ENCODE measurements at places on chromosomes 3 and 15.

DNA sequence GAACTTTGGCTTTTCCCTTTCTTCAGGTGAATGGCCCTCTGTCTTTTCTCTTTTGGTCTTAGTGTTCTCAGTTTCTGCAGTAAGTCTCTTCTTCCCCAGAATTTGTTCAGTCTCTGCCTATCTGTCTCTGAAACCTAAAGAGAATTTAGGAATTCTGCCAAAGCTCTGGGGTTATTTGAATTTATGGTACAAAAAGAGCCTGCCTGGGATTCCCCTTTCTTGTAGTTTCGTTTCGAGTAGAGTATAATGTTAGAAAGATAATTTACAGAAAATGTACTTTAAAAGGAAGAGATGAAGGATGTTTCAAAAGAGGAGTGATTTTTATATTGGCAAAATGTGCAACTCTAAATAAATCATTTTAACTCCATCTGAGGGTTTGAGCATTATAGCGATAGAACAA, 247.4 kb upstream of the SATB1 start:
- no peak for DNase-seq

- DNase-seq, result no peak
Measured at GRCh38 chr15:86854176-86854575, 774.5 kb downstream of the AGBL1 start.

DNA sequence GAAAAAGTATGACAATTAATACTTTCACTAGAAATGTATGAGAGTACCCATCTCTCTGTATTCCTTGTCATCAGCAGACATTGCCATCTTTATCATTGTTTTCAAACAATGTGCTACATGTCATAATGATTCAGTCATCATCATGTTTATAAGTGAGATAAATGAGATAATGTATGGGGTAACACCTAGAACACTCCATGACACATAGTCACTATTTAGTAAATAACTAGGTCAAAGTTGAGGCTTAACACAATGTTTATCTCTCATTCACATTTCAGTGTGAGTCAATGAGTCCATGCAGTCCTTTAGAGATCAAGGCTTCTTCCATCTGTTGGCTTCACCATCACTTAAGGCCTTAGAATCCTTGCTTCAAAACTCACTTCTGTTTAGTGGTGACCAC, 70.0 kb downstream of the NLGN1 start:
- DNase-seq, result no peak

DNA sequence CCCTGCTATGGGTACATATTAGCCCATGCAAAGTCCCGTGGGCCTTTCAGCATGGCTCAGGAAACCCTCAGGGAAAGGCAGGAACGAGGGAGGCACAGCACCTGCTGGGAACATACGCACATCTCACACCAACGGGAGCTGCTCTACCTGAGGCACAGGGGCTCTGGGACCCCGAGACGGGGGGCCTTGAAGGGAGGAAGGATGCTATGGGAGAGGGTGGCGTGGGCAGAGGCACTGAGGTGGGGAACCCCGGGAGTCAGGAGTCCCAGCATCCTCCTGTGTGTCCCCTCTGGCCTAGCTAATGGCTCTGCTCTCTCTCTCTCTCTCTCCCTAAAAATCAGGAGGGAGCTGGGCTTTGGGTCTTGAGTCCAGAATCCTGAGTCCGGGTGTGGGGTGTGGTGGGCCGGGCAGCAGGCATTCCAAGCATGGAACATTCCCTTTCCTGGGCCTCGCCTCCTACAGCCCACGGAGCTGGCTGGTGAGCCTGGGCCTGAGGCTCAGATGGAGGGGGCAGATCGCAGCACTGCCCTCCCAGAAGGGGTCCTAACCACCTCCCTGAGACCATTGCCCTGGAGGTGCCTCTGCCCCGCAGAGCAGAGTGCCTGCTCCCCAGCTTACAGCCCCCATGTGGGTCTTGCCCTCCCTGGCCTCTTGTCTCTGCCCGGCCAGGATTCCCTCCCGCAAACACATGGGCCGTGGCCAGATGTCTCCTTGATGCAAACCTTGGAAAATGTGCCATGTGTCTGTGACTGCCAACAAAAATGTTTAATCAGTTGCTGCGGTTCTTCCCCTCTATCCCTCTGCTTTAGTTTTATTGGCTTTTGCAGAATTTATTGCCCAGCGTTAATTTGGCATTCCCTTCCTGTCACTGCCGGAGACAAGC, 101.6 kb downstream of the TMEM266 start:
- no peak for DNase-seq

- DNase-seq, result no peak
Measured at GRCh38 chr3:188147782-188148181, 6.2 kb upstream of the LPP start.

- DNase-seq, result peak; percentile 74
Measured at GRCh38 chr15:93451265-93451664, 362.3 kb upstream of the RGMA start.

DNA sequence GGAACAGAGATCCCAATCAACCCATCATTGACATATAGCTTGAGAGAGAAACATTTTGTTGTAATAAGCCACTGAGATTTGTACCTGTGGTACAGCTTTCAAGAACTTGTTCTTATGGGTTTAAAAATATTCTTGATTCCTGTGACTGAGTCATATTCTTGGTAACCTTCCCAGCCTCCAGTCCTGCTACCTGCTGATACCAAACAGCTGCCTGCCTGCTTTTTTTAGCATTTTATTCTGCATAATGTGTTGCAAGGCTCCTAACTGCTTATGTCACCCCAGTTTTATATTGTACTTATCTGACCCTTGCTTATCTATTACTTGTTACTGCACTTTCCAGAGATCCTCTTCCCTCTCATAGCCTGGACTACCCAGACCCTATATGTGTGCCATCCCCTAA, 349.3 kb upstream of the SOX2 start:
- no peak for DNase-seq

- DNase-seq, result no peak
Measured at GRCh38 chr15:57533448-57533799, 58.3 kb upstream of the MYZAP start.

DNA sequence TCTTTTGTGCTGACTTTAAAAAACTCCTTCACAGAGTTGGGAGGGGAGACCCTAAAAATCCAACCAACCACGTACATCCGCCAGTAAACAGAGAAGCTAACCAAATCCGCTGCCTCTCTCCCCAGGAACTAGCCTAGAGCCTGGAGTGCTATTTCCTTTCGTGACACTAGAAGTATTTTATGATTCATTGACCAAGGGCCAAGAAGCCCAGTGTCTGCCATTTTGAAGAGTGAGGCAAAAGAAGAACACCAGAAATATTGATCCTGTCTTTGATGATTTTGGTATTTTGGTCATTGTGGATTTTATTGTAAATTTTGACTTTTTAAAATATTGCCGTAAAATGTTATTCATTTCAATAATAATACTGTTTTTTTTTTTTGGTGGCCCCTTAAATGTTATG, 10.5 kb upstream of the CTSH start:
- DNase-seq, result no peak

DNA sequence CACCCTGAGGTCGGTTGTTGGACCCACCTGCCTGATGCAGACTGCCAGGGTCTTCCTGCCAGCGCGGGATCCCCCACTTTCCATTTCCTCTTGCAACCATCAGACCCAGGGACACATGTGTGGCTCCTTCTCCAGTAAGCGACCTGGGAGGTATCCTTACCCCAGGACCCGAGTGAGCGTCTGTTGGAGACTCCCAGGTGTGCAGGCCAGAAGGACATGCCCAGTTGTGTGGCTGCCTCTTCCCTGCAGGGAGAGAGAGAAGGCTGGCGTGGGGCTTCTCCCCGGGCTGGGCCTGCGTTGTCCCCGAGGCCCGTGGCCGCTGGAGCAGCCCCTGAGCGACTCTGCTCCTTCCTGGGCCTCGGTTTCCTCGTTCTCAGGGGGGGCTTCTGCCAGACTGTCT, 56.8 kb downstream of the APBA2 start:
- no peak for DNase-seq

DNA sequence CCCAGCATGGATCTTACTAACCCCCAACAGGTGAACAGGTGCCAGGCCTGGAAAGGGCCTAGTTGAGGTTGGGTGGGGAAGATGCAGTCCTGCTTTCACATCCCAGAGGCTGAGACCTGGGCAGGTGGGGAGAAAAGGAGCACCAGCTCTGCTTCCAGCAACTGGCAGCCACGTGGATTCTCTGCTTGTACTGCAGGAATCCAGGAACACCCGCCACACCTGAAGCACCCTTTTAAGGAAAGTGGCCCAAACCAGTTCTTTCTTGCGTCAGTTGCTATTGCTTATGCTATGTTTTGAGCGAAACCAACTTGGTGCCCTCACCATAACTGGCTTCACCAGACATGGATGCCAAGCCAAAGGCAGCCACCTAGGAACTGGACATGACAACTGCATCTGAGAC, 28.1 kb upstream of the NEO1 start:
- DNase-seq, result no peak

GRCh38 chr3:126836220-126836860, 132.3 kb downstream of the CHCHD6 start:
- no peak for DNase-seq

DNA sequence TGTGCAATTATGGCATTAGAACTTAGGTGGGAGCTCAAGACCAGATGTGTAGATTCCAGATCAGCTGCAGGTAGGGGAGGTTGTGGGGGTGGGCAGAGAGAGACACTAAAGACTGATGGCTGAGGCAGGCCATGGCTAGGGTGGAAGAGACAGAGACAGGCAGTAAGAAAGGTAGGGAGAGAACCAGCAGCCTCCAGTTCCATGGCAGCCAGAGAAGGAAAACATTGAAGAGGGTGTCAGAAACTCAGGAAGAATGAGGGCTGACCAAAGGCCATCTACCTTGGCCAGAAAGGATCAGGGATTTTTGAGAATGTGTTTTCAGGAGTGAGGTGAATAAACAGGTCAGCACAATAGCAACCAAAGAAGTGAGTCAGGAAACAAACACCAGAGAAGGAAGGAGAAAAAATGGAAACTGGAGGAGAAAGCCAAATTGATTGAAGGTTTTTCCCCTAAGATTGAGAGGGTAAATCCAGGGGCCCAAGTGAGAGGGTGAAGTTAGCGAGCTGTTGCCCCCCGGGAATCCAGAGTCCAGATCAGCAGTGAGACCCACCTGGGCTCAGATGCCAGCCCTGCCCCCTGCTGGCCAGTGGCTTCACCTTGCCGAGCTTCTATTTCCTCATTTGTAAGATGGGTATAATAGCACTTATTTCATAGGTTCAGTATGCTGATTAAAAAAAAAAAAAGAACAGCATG, 41.0 kb downstream of the ABHD2 start:
- DNase-seq, result peak; percentile 64

DNA sequence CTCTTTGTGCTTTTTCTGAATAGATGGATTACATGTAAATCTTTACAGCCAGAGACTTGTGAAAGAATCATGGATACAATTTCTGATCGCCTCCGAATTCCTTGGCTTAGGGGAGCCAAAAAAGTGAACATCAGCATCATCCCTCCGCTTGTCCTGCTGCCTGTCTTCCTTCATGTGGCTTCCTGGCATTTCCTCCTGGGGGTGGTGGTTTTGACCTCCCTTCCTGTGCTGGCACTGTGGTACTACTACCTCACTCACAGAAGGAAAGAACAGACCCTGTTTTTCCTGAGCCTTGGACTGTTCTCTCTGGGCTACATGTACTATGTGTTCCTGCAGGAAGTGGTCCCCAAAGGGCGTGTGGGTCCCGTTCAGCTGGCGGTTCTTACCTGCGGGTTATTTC, 5.9 kb downstream of the ZDHHC23 start:
- DNase-seq, result no peak

GRCh38 chr15:62912282-62912681, 130.3 kb upstream of the TPM1 start:
- DNase-seq, result no peak
